Calu3 (cell line): ENCODE measurements at places on chromosomes 2 and 18. TPM values are rescaled to one million over a fixed set of nuclear protein-coding genes. Genes with fewer than 3 reads are reported as not detected.

The ST6GAL2 gene
- total RNA-seq: not detected in 2 replicates

DNA sequence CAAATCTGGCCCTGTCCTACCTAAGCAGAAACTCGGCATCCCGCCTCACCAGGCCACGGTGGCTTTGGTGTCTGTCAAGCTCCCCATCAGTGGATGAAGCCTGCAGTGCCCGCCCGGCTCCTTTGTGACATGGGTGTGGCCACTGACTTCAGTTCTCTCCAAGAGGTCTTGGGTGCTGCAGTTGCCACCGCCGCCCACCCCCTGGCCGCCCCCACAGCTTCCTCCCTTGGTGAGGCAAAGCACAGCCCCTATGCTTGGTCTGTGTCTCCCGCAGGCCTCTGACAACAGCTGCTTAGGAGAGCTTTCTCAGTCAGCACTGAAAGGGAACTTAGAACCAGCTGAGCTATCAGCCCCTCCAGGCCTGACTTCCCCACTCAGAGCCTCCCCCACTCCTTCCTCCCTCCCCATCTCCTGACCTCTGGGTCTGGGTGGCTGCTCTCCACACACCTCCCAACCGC lies 22.9 kb upstream of the GPR55 start:
- no peak overlapping the region for H3K4me3 ChIP-seq
- peaks cover 89% of the 10 kb centered on the region for H3K27me3 ChIP-seq
- H3K27ac ChIP-seq: no peak overlapping the region
- no peaks in the 10 kb centered on the region for H3K36me3 ChIP-seq

- H3K4me1 ChIP-seq: no peaks in the 10 kb centered on the region
- no peak for DNase-seq
- no peaks in the 10 kb centered on the region for H3K36me3 ChIP-seq
- no peaks in the 10 kb centered on the region for H3K27me3 ChIP-seq
- no peak overlapping the region for H3K4me3 ChIP-seq
Observed at GRCh38 chr2:22110244-22110651, 986.5 kb downstream of the TDRD15 start.

- peak; percentile 76 for DNase-seq
- no peaks in the 10 kb centered on the region for H3K27me3 ChIP-seq
- H3K27ac ChIP-seq: peak overlapping the region; percentile 78
Observed at GRCh38 chr2:20443276-20443920, 3.5 kb upstream of the RHOB start.

DNA sequence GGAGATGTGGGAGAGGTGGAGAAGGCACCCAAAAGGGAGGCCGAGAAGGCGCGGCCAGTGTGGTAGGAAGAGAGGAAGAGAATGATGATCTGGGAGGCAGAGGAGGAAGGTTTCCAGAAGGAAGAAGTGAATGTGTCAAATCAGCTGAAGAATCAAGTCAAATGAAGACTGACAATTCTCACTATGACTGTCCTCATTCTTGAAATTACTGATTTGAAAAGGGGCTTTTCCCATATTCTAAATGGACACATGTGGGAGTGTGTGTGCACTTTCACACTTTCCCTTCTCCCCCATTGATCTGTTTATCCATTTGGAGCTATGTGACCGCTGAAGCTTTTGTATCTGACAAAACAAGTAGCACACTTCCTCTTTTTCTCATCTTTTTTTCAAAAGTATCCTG lies 6.1 kb downstream of the AFF3 start:
- no peak overlapping the region for H3K27ac ChIP-seq
- H3K27me3 ChIP-seq: peaks cover 15% of the 10 kb centered on the region
- no peak overlapping the region for H3K4me3 ChIP-seq
- DNase-seq: no peak
- no peaks in the 10 kb centered on the region for H3K36me3 ChIP-seq

The MYO7B gene
- total RNA-seq: 0.05 and 0.39 TPM in 2 replicates

The ARHGEF33 gene
- 0.34 and 0.71 TPM in 2 replicates for total RNA-seq

DNA sequence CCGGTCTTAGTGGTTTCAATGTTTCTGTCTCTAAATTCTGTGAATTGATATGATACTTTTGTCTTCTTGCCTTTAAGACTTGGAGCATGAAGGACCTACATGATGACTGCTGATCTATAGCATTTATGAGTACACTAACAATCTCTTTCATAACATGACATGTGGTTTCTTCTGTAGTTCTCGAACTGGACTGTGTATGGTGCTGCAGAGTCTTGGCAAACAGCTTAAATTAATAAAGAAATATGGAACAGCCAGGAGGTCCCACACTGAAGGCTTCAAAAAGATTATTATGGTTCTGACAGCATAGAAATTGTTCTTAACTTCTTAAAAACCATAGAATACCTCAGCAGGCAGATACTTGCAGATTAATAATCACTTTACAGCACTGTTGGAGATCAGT lies 145.0 kb downstream of the DCC start:
- no peak for DNase-seq
- no peak overlapping the region for H3K27ac ChIP-seq
- no peaks in the 10 kb centered on the region for H3K4me1 ChIP-seq
- H3K36me3 ChIP-seq: no peaks in the 10 kb centered on the region

- H3K36me3 ChIP-seq: no peaks in the 10 kb centered on the region
- no peak overlapping the region for H3K27ac ChIP-seq
- no peak for DNase-seq
- no peaks in the 10 kb centered on the region for H3K4me1 ChIP-seq
- no peak overlapping the region for H3K4me3 ChIP-seq
Observed at GRCh38 chr2:209653134-209653533, 118.5 kb upstream of the UNC80 start.

The CFAP65 gene
- total RNA-seq: 0.68 and 1.3 TPM in 2 replicates

DNA sequence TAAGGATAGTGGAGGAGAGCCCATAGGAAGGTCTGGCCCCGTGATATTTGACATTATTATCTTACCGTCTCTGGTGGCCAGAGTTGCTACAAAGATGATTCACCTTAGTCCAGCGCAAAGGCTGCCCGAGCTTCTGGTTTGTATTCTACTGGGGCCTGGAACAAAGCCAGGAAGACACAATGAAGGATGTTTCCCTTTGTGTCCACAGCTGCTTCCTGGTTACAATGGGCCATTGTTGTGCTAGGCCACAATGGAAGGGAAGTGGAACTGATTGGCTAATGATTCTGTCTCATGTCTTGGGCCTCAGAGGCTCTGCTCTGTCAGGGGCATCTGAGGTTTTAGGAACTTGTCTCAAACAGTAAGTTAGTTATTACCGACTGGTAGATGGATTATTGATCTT lies 132.2 kb downstream of the TDRD15 start:
- no peak overlapping the region for H3K4me3 ChIP-seq
- peaks cover 7% of the 10 kb centered on the region for H3K27me3 ChIP-seq
- H3K4me1 ChIP-seq: peaks cover 20% of the 10 kb centered on the region
- DNase-seq: peak; percentile 51

DNA sequence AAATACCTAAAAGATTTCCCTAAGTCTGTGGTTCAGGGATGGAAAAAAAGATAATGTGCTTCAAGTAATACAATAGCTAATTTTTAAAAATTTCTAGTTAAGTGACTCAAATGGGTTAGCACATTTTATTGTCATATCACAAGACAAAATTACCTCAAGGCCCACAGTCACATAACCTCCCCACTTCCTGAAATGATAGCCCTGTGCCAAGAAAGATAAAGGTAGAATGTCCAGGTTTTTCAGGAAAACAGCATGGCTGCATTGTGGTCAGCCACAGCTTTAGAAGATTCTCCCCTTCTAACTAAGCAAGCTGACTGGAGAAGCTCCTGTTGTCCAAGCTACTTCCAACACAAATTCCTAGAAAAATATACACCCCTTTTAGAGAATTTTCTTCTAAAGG lies 127.1 kb upstream of the SLC35G4 start:
- H3K4me3 ChIP-seq: no peak overlapping the region
- DNase-seq: no peak
- H3K36me3 ChIP-seq: no peaks in the 10 kb centered on the region
- H3K4me1 ChIP-seq: no peaks in the 10 kb centered on the region

The LRATD1 gene
- total RNA-seq: 14.2 and 15.4 TPM in 2 replicates

- no peak overlapping the region for H3K4me3 ChIP-seq
- DNase-seq: no peak
- H3K27ac ChIP-seq: no peak overlapping the region
- H3K27me3 ChIP-seq: no peaks in the 10 kb centered on the region
- H3K36me3 ChIP-seq: no peaks in the 10 kb centered on the region
Observed at GRCh38 chr18:31185186-31185950, 22.7 kb upstream of the DSC1 start.

GRCh38 chr2:59440491-59440890 lies 1113.0 kb downstream of the BCL11A start:
- H3K27ac ChIP-seq: no peak overlapping the region
- H3K36me3 ChIP-seq: no peaks in the 10 kb centered on the region
- H3K4me1 ChIP-seq: no peaks in the 10 kb centered on the region
- H3K4me3 ChIP-seq: no peak overlapping the region
- H3K27me3 ChIP-seq: no peaks in the 10 kb centered on the region

- H3K27ac ChIP-seq: no peak overlapping the region
- no peaks in the 10 kb centered on the region for H3K36me3 ChIP-seq
- no peaks in the 10 kb centered on the region for H3K27me3 ChIP-seq
- no peak overlapping the region for H3K4me3 ChIP-seq
- DNase-seq: no peak
Observed at GRCh38 chr2:80070587-80070986, 234.0 kb downstream of the LRRTM1 start.

The CYP27A1 gene
- total RNA-seq: 11.8 and 12.2 TPM in 2 replicates

- H3K27me3 ChIP-seq: no peaks in the 10 kb centered on the region
- no peak overlapping the region for H3K27ac ChIP-seq
- no peak overlapping the region for H3K4me3 ChIP-seq
- H3K4me1 ChIP-seq: no peaks in the 10 kb centered on the region
- DNase-seq: no peak
Observed at GRCh38 chr2:16152928-16153753, 212.8 kb downstream of the MYCN start.

The DPY30 gene
- total RNA-seq: 106 and 117 TPM in 2 replicates

GRCh38 chr2:20427931-20428526 lies 18.8 kb upstream of the RHOB start:
- no peaks in the 10 kb centered on the region for H3K4me1 ChIP-seq
- H3K27me3 ChIP-seq: peaks cover 49% of the 10 kb centered on the region
- H3K4me3 ChIP-seq: no peak overlapping the region
- H3K27ac ChIP-seq: no peak overlapping the region
- no peak for DNase-seq
- peaks cover 4% of the 10 kb centered on the region for H3K36me3 ChIP-seq

- H3K27ac ChIP-seq: no peak overlapping the region
- no peak for DNase-seq
- H3K4me3 ChIP-seq: no peak overlapping the region
- H3K27me3 ChIP-seq: no peaks in the 10 kb centered on the region
Observed at GRCh38 chr2:36677996-36678605, 18.4 kb upstream of the VIT start.

The NT5DC4 gene
- total RNA-seq: 10.1 and 13.6 TPM in 2 replicates

DNA sequence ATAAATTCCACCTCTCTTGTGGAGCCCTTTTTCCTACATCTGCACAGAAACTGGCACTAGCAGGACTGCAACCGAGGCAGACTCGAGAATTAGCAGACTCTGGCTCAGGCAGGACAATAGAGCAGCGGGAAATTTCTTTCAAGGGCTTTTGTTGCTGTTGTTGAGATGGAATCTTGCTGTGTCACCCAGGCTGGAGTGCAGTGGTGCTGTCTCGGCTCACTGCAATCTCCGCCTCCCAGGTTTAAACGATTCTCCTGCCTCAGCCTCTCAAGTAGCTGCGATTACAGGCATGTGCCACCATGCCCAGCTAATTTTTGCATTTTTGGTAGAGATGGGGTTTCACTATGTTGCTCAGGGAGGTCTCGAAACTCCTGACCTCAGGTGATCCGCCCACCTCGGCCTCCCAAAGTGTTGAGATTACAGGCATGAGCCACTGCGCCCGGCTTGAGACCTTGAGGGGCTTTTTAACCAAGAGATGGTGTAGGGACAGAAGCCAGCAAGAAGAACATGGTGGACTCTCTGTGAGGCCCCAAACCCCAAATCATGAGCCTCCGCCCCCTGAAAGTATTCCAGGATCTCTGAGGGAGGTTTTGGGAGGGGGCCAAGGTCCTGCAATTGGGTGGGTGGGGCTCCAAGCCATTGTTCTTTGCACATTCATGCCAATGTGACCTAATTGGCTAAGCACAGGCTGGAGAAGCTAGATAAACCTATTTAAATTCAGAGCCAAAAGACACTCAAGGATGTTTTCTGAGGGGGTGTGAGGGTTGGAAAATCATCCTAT lies 68.4 kb upstream of the MSH2 start:
- H3K36me3 ChIP-seq: peaks cover 7% of the 10 kb centered on the region
- DNase-seq: no peak
- H3K27me3 ChIP-seq: no peaks in the 10 kb centered on the region
- H3K4me3 ChIP-seq: no peak overlapping the region
- H3K4me1 ChIP-seq: peaks cover 15% of the 10 kb centered on the region

The AMER3 gene
- total RNA-seq: not detected in 2 replicates

- no peaks in the 10 kb centered on the region for H3K36me3 ChIP-seq
- H3K27ac ChIP-seq: no peak overlapping the region
- H3K4me1 ChIP-seq: peaks cover 2% of the 10 kb centered on the region
- H3K4me3 ChIP-seq: no peak overlapping the region
- no peak for DNase-seq
Observed at GRCh38 chr2:12602661-12603060, 114.1 kb upstream of the TRIB2 start.

The TMEM37 gene
- total RNA-seq: 0.61 and 0.76 TPM in 2 replicates

The SLC14A1 gene
- not detected in 2 replicates for total RNA-seq

DNA sequence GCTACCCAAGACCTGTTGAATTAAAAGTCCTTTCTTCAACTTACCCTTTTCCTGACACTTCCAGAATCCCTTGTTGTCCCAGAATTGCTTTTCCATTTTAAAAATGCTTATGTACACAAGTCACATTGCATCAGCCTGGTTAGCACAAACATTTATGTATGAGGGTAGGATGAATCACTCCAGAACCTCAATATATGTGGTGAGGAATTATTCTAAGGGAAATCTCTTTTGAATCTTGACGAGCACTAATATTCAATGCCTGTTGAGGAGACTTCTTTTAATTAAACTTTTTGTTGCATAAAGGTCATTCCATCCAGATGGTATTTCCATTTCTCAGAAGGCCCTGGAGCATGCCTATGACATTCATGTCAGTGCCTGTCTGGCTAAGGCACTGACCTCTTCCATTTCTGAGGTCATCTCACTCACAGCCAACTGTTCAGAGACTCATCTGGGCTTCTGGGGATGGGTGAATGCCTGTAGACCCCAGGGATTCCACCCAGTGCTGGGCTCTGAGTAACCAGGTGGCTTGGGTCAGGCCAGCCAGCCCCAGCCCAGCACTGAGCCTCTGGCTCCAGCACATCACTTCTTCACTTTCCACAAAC lies 28.2 kb downstream of the ACMSD start:
- H3K4me1 ChIP-seq: peaks cover 8% of the 10 kb centered on the region
- no peaks in the 10 kb centered on the region for H3K36me3 ChIP-seq
- H3K27ac ChIP-seq: peak overlapping the region; percentile 66

DNA sequence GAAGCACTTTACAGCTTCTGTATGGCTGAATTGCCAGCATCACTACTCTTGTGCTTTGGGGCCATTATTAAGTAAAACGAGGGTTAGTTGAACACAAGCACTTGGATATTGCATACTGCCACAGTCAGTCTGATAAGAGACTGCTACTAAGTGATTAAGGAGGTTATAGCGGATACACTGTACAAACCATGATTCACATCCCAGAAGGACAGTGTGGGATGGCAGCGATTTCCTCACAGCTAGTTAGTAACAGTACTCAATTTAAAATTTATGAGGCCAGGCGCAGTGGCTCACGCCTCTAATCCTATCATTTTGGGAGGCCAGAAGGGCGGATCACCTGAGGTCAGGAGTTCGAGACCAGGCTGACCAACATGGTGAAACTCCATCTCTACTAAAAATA lies 2.6 kb upstream of the BMPR2 start:
- no peaks in the 10 kb centered on the region for H3K27me3 ChIP-seq
- peaks cover 40% of the 10 kb centered on the region for H3K36me3 ChIP-seq
- no peak overlapping the region for H3K27ac ChIP-seq
- no peak for DNase-seq
